Ovary (tissue), 10 donors: ENCODE measurements at places on chromosomes 4 and X.

- peak overlapping the region; percentile 11 for H3K4me3 ChIP-seq
- DNase-seq: no peak
- no peak overlapping the region for H3K27ac ChIP-seq
- H3K4me1 ChIP-seq: no peaks in the 10 kb centered on the region
These were observed 739 bp downstream of the SLC49A3 start for GRCh38 chr4:687971-688853.

DNA sequence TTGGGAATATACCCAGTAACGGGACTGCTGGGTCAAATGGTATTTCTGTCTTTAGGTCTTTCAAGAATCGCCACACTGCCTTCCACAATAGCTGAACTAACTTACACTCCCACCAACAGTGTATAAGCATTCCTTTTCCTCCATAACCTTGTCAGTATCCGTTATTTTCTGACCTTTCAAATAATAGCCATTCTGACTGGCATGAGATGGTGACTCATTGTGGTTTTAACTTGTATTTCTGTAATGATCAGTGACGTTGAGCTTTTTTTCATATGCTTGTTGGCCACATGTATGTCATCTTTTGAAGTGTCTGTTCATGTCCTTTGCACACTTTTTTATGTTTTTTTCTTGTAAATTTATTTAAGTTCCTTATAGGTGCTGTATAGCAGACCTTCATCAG lies 81.2 kb downstream of the ADAM29 start:
- H3K27ac ChIP-seq: no peak overlapping the region
- H3K4me3 ChIP-seq: no peak overlapping the region
- no peaks in the 10 kb centered on the region for H3K36me3 ChIP-seq
- no peak for DNase-seq
- H3K27me3 ChIP-seq: no peaks in the 10 kb centered on the region

GRCh38 chr4:107253579-107254068 lies 217.5 kb upstream of the DKK2 start:
- H3K36me3 ChIP-seq: no peaks in the 10 kb centered on the region
- H3K4me3 ChIP-seq: no peak overlapping the region
- no peaks in the 10 kb centered on the region for H3K4me1 ChIP-seq
- no peak for DNase-seq
- H3K27ac ChIP-seq: no peak overlapping the region
- no peaks in the 10 kb centered on the region for H3K27me3 ChIP-seq

DNA sequence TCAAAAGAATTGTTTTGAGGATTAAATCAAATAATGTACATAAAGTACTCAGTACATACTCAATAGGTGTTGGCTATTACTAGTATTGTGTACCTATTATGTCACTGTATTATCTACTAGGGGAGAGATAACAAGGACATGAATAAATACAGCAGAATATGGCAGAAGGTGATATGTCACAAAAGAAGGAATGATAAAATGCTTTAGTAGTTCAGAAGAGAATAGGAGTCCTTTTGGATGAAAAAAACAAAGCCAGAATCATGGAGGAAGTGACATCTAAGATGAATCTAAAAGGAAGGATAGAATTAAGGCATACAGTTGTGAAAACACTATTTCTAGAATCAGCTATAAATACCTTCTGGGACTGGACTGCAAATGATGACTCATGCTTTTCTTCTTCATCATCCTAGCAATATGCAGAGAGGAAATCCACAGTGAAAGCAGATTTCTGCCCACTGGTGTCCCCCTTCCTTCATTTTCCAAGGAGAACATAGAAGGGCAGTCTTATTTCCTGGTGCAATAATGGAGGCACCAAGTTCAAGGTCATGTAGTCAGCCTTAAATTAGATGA lies 98.7 kb downstream of the GLUD2 start:
- no peaks in the 10 kb centered on the region for H3K27me3 ChIP-seq
- no peak overlapping the region for H3K27ac ChIP-seq
- no peak for DNase-seq

- no peak for DNase-seq
- no peaks in the 10 kb centered on the region for H3K4me1 ChIP-seq
- H3K4me3 ChIP-seq: no peak overlapping the region
- no peaks in the 10 kb centered on the region for H3K27me3 ChIP-seq
- no peaks in the 10 kb centered on the region for H3K36me3 ChIP-seq
These were observed 170.0 kb downstream of the SMIM20 start for GRCh38 chr4:26083987-26084386.

GRCh38 chr4:125303058-125303457 lies 11.7 kb upstream of the FAT4 start:
- H3K36me3 ChIP-seq: no peaks in the 10 kb centered on the region
- no peaks in the 10 kb centered on the region for H3K4me1 ChIP-seq
- DNase-seq: no peak
- no peak overlapping the region for H3K4me3 ChIP-seq
- no peak overlapping the region for H3K27ac ChIP-seq
- H3K27me3 ChIP-seq: no peaks in the 10 kb centered on the region

- no peaks in the 10 kb centered on the region for H3K27me3 ChIP-seq
- no peaks in the 10 kb centered on the region for H3K4me1 ChIP-seq
- H3K4me3 ChIP-seq: no peak overlapping the region
- no peaks in the 10 kb centered on the region for H3K36me3 ChIP-seq
These were observed 5.6 kb downstream of the PCDH10 start for GRCh38 chr4:133154725-133155124.

DNA sequence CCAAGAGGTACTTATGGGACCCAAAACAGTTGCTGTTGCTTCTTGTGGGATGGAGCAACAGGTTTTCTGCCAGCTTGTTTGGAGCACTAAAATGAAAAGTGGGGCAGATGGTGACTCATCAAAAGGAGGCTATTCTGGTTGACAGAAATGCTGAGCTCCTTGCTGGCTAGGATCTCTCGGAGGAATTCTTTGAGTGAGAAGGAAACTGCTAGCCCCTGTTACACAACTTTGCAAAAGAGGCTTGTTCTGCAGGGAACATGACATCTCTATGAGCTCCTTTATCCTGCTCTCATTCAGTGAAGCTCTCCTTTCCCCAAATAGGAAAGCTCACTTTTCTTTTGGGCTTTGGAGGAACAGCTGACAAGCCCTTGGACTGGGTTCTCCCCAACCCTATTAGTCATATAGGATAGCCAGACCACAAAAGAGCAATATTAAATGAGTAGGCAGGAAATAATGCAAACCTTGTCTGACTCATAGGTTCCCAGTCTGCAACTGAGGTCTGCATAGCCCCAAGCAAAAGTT lies 108.3 kb downstream of the CDS1 start:
- DNase-seq: no peak
- no peaks in the 10 kb centered on the region for H3K27me3 ChIP-seq
- H3K4me1 ChIP-seq: no peaks in the 10 kb centered on the region
- no peaks in the 10 kb centered on the region for H3K36me3 ChIP-seq

- peak within 1 kb of the TSS; percentile 67 for H3K4me3 ChIP-seq
- peak within 1 kb of the TSS; percentile 94 for H3K27ac ChIP-seq
- H3K27me3 ChIP-seq: no peaks in the 10 kb centered on the region
- peak; percentile 69 for DNase-seq
- H3K36me3 ChIP-seq: no peaks in the 10 kb centered on the region
These were observed at the start of gene USP11 for GRCh38 chrX:47232803-47233332. USP11 (plus strand) TSS chrX:47233009; CDS start chrX:47233044, 35 bp downstream.

DNA sequence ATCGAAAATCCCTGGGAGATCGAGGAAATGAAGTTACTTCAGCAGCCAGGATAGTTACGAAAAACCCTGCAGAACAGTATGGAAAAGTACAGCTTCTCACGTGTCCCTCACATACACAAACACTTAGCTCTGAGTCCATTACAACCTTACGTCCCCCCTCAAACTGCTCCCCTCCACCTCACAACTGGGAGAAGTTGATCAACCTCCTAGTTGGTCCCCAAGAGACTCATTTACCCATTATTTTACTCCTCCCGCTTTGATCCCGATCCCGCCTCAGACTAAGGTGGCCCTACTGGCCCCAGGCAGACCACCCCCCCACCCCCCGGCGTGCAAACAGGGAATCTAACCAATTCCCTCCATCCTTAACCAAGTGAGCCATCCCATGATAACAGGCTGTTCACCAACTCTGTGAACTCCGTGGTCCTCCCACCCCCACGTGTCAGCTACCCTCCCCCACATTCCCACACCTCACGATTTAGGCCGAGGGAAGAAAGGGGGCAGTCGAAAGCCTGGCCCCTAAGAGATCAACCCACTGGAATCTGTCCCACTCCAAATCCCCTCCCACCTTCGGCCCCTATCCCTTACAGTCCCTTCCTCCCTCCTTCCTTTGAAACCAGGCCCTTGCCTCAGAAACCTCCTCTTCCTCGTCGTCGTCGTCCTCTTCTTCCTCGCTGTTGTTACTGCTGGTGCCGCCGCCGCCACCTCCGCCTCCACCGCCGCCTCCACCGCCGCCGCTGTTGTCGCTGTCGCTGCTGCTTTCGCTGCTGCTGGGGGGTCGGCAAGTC lies 755 bp downstream of the ANKRD17 start:
- no peaks in the 10 kb centered on the region for H3K36me3 ChIP-seq
- peak; percentile 54 for DNase-seq
- H3K27me3 ChIP-seq: no peaks in the 10 kb centered on the region
- H3K4me1 ChIP-seq: peaks cover 3% of the 10 kb centered on the region

DNA sequence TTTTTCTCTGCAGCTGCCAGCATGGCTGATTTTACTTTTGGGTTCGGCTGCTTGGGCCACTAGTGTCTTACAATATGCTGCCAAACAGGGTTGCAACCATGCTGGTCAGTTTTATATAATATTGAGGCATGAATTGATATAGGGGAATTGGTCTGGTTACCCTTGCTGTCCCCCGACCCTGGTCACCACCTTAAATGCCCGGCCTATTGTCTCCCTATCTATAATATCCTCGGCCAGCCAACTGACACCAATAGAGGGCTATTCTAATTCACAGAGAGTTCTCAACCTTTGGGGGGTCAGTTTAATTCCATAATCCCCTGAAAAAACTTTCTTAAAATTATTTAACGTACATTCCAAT lies 28.7 kb downstream of the SULT1E1 start:
- no peaks in the 10 kb centered on the region for H3K27me3 ChIP-seq
- DNase-seq: no peak
- no peaks in the 10 kb centered on the region for H3K36me3 ChIP-seq
- H3K27ac ChIP-seq: no peak overlapping the region

- no peak for DNase-seq
- no peaks in the 10 kb centered on the region for H3K36me3 ChIP-seq
- no peaks in the 10 kb centered on the region for H3K27me3 ChIP-seq
- H3K4me1 ChIP-seq: no peaks in the 10 kb centered on the region
These were observed 83.1 kb downstream of the CC2D2A start for GRCh38 chr4:15552557-15553362.

- no peaks in the 10 kb centered on the region for H3K36me3 ChIP-seq
- H3K4me3 ChIP-seq: no peak overlapping the region
- H3K27me3 ChIP-seq: no peaks in the 10 kb centered on the region
- H3K4me1 ChIP-seq: no peaks in the 10 kb centered on the region
- DNase-seq: no peak
- no peak overlapping the region for H3K27ac ChIP-seq
These were observed 40.6 kb upstream of the ADGRA3 start for GRCh38 chr4:22556495-22556894.
